ENCODE measurements at places on chromosomes 12 and 14. TPM values are rescaled to one million over a fixed set of nuclear protein-coding genes. Genes with fewer than 3 reads are reported as not detected.

The KCNK10 gene
- total RNA-seq, result 1.6 TPM

The CELA1 gene
- total RNA-seq, result not detected

The KCNC2 gene
- total RNA-seq, result 0.26 TPM

The PMCH gene
- total RNA-seq, result not detected

The GEMIN2 gene
- 11.4 TPM for total RNA-seq

The ACVR1B gene
- 19.8 TPM for total RNA-seq

The EML5 gene
- 2.9 TPM for total RNA-seq

DNA sequence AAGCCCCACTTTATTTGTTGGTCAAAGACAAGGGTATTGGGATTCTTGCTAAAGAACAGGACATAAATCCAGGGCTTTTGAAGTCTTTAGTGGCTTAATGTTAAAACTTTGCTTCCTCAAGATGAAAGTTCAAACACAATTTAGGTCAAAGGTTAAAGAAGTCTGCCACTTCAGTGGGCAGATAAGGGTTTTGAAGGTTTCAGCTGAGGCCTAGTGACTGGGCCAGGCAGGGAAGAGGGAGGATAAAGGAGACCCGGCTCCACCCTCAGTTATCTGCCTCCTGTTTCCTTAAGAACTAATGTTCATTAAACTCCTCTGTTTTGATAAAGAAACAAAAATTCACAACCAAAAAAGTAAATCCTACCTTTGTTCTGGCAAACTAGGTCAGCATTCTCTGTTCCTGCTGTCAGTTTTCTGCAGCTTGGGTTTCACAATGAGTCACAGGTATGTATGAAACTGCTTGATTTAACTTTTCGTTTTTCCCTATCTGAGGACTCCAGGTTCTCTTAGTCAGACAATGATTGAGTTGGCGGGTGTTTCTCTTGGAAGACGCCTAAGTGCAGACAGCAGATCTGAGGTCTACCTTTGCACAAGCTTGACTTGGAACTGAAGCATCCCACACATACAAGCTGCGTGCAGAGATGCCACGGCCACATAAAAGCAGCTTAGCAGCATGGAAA is 208.3 kb downstream of the EXOC5 start:
- peak; percentile 68 for DNase-seq

- no peak for DNase-seq
Measured at GRCh38 chr12:39406262-39406661, 36.7 kb downstream of the KIF21A start.

- no peak for DNase-seq
Measured at GRCh38 chr12:8556531-8557097, 15.9 kb upstream of the CLEC4E start.

DNA sequence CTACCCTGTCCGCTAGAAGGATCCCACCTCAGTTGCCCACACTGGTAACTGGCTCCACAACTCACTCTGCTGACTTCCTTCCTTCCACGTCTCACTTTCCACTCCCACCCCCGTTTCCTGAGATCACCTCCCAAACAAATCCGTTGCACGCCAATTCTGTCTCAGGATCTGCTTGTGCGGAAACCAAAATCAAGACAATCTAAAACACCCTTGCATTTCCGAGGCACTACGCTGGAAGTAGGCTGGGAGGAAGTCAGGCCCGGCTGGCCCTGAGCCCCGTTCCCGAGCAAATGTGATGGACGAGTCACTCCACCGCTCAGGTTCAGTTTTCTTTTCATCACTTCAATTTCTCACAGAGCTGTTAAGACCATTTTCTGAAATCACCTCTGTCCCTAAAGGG is 23.1 kb downstream of the ABCB9 start:
- no peak for DNase-seq
